Smooth muscle cell of the coronary artery (primary cell): ENCODE measurements at places on chromosomes 7 and 10. TPM values are rescaled to one million over a fixed set of nuclear protein-coding genes. Genes with fewer than 3 reads are reported as not detected.

Gene NEUROG3
- not detected in 2 replicates for total RNA-seq

Gene TPK1
- total RNA-seq, result 3.2 and 7.3 TPM in 2 replicates

Gene SLC18A2
- total RNA-seq, result under 0.01 TPM in 1 of 2 replicates, not detected in the other

Gene MBL2
- not detected in 2 replicates for total RNA-seq

Gene GCK
- 0.60 and 1.6 TPM in 2 replicates for total RNA-seq

Gene MEOX2
- under 0.01 and 1.5 TPM in 2 replicates for total RNA-seq

Gene FRMD4A
- 20.0 and 84.2 TPM in 2 replicates for total RNA-seq

Gene AKR1C4
- not detected in 2 replicates for total RNA-seq

Gene MYL7
- total RNA-seq, result 0.82 TPM in 1 of 2 replicates, not detected in the other

Gene HTRA1
- 98.8 and 348 TPM in 2 replicates for total RNA-seq

Gene ZNF394
- 17.2 and 20.7 TPM in 2 replicates for total RNA-seq

Gene TFR2
- total RNA-seq, result under 0.01 and 0.08 TPM in 2 replicates

Gene CARD11
- 0.68 TPM in 1 of 2 replicates, not detected in the other for total RNA-seq

Gene CNOT4
- 7.5 and 8.9 TPM in 2 replicates for total RNA-seq
